ENCODE measurements at places on chromosomes 1 and 21.
A peak's percentile ranks its signal among the peaks of the same experiment; 100 is the strongest.

- no peak for DNase-seq
Measured at GRCh38 chr1:234869182-234870019, 259.2 kb downstream of the TOMM20 start.

- peak; percentile 45 for DNase-seq
Measured at GRCh38 chr1:110281363-110282290, 57.5 kb upstream of the RBM15 start.

DNA sequence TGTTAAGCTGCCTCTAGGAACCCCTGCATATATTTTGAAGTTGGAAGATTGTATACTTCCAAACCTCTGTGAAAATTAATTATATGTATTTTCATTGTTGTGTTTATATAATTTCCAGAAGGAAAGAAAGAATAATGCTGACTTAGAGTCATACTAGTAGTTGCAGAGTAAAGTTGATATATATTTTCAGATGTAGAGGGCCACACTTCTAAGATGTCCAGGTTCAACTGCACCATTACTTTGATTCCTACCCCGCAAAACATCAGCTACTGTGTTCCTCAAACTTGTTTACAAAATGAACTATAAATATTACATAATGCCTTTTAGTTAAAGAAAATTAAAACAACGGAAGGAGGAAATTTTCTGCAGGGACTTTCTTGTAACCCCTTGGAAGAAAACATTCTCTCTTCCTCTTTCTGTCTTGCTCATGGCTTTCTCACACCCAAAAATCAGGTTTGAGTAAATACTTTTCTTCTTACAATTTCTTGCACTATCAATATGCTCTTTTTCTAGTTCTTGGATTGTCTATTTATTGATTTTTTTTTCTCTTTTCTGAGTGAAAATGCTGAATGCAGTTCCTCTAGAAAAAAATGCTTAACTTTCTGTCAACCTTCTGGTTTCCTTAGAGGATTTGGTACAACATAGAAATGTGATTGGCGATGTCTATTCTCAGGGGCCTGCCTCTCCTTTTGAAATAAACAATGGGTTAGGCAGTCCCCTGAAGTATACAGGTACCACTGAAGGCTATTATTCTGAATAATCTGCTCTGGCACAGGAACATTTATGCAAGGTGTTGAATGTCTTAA, 867.8 kb downstream of the TTLL7 start:
- DNase-seq = no peak

DNA sequence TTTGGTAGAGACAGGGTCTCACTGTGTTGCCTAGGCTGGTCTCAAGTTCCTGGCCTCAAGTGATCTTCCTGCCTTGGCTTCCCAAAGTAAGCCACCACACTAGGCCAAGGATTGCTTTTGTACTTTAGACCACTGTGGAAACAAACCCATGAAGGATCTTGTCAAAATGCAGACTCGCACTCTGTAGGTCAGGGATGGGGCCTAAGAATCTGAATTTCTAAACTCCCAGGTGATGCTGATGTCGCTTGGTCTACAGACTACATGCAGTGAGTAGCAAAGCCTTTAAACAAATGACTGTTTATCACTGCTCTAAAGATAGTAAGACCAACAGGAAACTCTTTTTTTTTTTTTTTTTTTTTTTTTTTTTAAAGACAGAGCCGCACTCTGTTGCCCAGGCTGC, 54.1 kb upstream of the MUTYH start:
- no peak for DNase-seq

- DNase-seq = no peak
Measured at GRCh38 chr1:45886229-45886628, 82.8 kb downstream of the MAST2 start.

DNA sequence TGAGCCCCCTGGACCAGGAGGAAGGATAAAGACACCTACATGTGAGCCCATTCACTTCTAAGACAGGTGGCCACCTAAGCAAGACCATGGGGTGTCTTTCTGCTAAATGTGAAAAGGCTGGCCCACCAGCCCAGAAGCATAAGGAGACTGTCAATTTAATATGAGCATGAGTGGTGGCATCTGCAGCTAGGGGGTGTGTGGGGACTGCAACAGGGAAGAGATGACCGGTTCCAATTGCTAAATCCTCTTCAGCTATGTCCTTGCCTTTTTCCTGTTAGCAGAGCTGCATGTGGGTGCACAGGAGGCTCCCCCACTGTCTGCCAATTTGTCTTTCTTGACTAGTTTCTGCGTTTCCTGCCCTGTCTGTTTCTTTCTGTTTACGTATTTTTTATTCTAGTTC, 22.3 kb upstream of the BMP8A start:
- no peak for DNase-seq

DNA sequence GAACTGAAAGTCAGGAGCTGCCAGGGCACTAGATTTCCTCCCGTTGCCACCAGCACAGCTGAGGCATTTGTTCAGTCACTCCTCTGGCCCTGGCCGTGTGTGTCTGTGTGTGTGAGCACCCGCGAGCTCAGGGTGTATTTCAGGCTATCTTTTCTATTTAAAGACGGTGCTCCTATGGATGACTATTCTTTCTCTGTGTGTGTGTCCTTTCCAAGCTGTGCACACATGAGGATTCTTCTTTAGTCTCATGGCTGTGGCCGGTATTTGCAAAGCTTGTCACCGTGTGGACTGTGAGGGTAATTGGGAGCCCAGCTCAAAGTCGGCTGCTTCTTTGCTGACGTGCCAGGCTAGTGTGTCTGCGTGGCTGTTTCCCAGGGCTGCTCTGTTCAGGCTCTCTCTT, 3.0 kb upstream of the KCND3 start:
- no peak for DNase-seq

All from kidney tubule cell (primary cell).